ENCODE measurements at places on chromosomes 2 and 18. TPM values are rescaled to one million over a fixed set of nuclear protein-coding genes. Genes with fewer than 3 reads are reported as not detected.

Gene FHL2
- 7.7 TPM for polyA plus RNA-seq

Gene IMPACT
- polyA plus RNA-seq, result 42.6 TPM

Gene KLHL29
- polyA plus RNA-seq, result 16.0 TPM

Gene PSTPIP2
- polyA plus RNA-seq, result 4.0 TPM

Gene AOX1
- 1.2 TPM for polyA plus RNA-seq

Data from spinal cord (tissue), 10 donors.